ENCODE measurements at places on chromosomes 5 and 9.

DNA sequence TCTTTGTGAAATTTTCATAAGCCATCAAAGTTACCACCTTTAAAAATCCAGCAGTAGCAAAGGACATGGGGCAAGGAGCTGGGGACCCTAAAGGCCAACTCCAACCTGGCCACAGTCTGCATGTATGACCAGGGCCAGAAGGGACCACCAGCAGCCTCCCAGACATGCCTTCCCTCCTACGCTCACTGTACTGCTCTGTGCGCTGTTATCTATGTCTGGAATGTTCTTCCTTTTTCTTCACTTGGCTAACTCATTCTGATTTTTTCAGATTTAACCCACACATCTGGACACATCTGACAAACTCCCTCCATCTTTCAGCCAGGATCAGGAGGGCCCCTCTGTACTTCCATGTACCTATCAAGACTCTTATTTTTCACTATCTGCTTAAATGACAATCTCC is 47.6 kb upstream of the TRAF1 start:
- no peak for DNase-seq

DNA sequence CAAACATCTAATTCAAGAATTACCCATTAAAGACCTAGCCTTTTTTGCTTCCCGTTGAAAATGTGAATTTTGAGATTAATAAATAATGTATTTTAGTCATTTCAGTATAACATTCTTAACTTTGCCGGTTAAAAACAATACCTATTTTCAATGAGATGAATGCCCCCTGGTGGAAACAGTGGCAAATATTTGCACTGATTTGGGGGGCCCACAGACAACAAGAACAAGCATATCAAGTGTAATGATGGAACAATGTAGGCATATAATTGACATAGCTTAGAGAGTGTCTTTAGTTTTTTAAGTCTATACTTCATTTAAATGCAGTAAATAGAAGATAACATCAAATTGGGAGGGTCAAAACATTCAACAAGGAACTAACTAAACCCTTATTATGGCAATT is 111.9 kb downstream of the NTRK2 start:
- DNase-seq, result no peak

DNA sequence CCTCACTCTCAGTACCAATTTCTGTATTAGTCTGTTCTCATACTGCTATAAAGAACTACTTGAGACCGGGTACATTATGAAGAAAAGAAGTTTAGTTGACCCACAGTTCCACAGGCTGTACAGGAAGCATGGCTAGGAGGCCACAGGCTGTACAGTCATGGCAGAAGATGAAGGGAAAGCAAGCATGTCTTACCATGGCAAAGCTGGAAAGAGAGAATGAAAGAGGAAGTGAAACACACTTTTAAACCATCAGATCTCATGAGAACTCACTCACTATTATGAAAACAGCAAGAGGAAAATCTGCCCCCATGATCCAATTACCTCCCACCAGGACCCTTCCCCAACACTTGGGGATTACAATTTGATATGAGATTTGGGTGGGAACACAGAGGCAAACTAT is 698.8 kb downstream of the CDH9 start:
- no peak for DNase-seq

DNA sequence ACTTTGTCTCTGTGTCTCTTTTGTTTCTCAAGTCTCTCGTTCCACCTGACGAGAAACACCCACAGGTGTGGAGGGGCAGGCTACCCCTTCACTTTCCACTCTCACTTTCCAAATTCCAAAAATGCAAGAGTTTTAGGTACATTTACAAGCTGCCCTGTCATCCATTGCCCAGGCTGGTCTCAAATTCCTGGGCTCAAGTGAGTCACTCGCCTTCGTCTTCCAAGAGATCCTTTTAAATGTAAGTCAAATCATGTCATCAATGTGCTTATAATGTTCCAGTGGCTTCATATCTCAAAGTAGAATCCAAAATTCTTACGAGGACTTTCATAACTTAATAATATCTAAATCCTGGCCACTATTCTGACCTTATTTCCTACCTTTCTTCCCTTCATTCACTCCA is 20.4 kb upstream of the UGCG start:
- DNase-seq, result no peak

DNA sequence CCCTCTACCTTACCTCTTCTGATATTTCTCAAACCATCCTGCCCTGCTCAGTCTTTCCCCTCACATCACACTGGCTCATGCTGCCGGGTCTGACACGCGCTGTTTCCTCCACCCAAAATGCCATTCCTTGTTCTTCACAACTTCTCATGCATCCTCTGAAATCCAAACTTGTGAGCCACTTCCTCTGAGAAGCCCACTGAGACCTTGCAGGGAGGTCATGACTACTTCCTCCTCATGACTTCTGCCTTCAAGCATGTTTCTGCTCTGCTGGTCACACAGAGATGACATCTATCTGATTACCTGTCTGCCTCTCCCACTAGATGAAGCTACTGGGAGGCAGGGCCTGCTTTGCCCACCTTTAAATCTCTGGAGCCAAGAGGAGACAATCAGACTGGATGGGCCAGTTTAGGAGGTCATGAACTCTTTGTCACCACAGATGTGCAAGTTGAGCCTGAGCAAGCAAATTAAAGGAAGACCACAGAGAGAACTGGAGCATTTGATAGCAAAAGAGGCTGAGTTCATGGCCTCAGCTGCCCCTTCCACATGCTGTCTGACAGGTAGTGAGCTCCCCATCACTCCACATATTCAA is 119.8 kb upstream of the TBC1D2 start:
- no peak for DNase-seq

- DNase-seq, result no peak
Measured at GRCh38 chr5:171175746-171176145, 133.3 kb upstream of the TLX3 start.

DNA sequence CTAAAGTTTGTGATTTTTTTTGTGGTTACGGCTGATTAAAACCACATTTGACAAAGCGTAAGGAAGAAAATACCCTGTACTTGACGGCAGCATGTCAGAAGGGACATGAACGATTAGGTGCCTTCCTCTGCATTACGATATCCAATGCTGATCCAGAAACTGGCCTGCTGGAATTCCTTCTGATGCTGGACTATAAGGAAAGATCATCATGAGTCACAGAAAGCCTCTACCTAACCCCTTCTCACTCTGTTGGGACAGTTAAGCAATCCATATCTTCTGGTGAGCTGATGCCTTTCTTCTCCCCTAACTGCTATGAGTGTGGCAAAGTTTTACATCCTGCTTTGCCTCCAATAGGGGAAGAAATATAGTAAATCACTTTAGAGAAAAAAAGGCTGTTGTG is 78.4 kb upstream of the PAPPA start:
- DNase-seq, result no peak

GRCh38 chr9:131198041-131198715 is 72.8 kb downstream of the NUP214 start:
- no peak for DNase-seq

- no peak for DNase-seq
Measured at GRCh38 chr9:106864373-106865143, 1.6 kb downstream of the ZNF462 start.

DNA sequence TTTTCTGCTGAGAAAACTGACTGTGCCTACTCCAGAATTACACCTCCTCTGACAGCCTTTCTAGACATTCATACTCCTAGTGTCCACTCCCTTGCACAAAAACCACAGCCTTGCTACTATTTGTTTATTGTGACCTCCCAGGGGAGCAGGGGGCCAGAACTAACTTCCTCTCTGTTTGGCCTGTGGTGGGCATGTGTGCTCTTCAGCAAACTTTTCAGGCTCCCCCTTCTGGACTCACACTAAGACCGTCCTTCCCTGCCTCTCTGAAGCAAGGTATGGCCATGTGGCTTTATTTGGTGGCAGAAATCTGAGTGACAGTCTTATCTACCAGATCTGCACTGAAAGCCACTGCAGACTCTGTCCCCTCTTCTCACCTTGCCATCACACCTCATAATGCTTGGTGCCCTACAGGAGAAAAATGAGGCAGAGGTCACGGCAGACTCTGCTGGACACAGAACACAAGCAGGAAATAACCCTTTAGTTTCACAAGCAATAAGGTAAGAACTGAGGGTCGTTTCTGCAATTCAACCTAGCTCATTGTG is 28.2 kb downstream of the LIFR start:
- DNase-seq, result no peak

DNA sequence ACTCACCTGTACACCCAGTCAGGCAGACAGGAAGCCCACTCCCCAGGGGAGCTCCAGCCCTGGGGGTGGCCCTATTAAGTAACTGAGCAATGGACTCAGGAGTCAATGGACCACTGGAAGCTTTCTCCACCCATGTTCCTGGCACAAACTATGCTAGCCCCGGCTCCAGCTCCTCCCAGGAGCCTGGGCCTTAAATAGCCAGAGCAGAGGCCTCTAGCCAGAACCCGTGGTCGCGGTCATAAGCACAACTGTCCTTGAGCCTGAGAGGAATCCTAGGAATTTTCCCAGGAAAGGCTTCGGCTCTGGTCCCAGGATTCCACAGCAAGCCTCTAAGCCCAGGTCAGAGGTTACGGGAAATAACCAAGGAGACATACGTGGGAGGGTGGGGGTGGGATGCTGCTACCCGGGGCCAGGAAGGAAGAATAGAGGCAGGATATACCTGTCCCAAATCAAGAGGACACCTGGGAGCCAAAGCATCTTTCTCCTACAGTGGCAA is 5.5 kb downstream of the SEPTIN8 start:
- no peak for DNase-seq

- DNase-seq, result no peak
Measured at GRCh38 chr9:130990978-130991777, 17.8 kb upstream of the LAMC3 start.

DNA sequence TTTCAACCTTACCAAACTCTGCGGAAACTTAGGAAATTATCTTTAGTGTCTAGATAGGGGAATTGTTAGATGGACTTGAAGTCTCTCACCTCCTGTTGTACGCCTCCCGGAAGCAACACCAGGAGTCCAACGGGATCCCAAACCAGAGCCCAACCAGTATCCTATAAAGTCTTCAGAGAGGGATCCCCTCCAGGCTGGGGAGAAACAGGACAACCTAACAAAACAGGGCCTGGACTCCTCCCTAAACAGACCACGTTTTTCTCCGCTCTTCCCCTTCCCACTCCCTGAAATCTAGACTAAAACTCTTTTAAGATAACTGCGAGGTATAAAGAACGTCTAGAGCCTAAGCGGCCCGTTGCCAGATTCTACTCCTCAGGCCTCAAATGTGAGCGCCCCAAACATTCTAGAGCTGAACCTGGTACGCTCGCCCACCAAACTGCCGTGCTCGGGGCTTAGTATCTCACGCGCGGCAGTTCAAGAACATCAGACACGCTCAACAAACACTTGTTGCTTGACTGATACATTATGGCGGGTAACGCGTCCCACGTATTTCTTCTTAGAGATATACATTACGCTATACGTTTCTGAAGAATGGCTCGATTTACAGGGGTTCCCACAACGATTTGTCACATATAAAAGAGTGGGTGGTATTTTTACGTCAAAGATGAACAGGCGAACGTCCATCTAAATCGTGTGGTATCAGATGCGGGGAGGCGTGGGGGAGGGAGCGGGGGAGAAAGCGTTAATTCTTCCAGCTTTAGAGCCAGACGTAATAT is 663 bp upstream of the SMIM27 start:
- DNase-seq, result peak; percentile 69

DNA sequence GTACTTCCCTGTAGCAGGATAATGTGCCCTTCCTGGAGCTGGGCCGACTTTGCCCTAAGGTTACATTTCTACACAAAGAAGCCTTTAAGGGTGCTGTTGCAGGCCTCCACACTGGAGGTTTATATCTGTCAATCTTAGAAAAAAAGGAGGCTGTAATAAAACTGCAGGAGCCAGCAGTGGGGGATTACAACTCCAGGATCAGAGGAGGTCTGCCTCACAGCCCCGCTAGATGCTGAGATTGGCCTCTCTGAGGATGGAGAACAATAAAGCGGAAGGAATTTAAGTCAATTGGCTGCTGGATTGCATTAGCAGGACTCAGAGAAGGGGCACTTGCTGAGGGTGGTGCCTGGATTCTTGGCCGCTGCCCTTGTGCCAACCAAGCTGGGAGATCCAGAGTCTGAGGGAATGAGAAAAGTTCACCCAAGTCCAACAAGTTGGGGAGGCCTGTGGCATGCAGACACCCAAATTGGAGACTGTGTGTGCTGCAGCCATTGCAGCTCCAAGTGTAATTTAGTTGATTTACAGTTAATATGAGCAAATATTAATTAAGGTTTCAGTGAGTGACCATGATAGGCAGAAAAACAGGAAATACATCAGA is 99.0 kb upstream of the SSBP2 start:
- DNase-seq, result no peak

DNA sequence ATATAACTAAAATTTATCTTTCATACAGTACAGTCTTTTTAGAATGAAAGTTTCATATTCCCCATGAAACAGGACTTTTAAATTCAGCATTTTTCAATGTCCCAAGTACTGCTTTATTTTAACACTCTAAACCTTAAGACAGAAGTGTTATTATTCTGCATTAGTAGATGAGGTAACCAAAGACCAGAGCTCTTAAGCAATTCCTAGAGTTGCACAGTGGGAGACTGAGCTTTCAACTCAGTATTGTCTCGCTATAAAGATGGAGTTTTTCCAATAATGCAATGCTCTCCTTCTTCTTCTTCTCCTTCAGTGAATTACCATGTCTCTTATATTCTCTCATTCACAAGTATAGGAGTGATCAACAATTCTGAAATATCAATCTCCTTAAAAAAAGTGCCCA is 479.7 kb downstream of the CETN3 start:
- DNase-seq, result no peak

GRCh38 chr9:37464426-37465248 is 613 bp downstream of the ZBTB5 start:
- DNase-seq, result no peak

- DNase-seq, result no peak
Measured at GRCh38 chr5:133399247-133399891, 213.0 kb downstream of the FSTL4 start.

DNA sequence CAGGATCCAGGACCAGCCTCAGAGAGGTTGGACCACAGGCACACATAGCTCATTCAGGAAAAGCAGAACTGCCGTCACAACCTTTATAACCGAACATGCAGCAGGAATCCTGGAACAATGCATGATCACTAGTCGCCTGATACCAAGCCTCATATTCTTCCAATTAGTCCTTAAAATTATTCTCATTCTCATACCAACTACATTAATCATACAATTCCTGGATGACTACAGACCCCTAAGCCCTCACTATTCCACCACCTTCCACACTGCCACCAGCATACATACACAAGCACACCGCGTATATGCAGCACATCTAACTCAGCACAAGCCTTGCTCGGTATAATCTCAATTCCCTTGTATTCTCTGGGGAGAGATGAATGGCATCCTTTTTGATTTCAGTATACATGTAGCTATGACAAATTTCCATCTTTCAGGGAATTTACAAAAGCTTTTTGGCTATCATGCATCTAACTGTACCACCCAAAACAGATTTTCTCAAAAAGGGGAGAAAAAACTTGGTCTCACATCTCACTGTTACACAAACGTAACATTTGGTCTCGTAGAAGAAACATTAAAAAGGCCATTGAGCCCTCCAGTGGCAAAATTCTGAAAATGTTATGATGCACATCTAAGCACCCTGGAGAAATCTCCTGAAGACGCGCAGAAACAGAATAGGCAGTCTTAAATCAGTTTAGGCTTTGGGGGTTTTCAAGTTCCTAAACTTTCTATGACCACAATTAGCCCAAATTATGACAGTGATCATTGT is 46.2 kb downstream of the MCTP1 start:
- no peak for DNase-seq

- no peak for DNase-seq
Measured at GRCh38 chr9:85971731-85972130, 30.8 kb downstream of the NAA35 start.

GRCh38 chr9:117232281-117232680 is 182.6 kb downstream of the ASTN2 start:
- no peak for DNase-seq
